Astrocyte of the spinal cord (primary cell): ENCODE measurements at places on chromosomes 2 and 18.

DNA sequence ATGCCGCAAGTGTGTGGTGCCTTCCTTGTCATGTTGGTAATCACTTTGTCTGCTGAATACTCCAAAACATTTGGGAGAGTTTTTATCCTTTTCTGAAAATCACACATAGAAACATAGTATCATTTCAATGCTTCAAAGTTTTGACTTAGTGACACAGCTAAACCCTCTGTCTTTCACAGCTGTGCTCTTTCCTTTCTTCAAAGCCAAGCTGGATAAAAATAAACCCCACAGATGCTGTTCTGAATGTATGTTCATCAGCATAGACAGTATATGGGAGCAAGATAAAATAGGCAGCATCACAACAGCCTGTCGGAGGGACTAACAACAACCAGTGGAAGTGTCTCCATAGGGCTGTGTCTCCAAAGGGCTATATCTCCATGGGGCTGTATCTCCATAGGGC is 331.3 kb upstream of the DCC start:
- no peak for DNase-seq

DNA sequence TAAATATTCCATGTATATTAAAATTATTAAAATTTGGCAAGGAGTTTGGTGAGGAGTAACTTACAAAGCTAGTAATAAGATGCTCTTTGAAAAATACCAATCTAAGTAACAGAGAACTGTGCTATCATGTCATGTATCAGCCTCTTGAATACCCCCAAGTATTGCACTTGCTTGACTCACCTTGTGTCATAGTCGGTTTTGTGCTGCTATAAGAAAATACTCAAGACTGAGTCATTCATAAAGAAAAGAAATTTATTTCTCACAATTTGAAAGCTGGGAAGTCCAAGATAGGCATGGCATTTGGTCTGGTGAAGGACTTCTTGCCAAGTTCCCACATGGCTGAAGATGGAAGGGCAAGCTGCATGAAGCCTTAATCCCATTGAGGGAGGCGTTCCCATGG is 179.2 kb downstream of the MEMO1 start:
- DNase-seq = no peak

DNA sequence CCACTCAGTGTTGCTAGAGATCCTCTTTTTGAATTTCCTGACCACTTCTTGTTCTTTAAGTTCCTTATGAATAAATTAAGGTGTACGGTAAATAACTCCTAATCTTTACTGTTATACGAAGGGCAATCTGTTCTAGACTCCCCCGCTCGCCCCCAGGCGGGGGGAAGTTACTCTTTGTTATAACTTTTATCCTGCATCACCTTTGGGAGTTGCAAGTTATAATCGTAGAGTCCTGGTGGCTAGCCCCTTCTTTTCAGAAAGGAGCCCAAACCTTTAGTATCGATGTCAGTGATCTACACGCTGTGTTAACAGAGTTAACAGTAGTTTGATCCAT is 652 bp downstream of the GCA start:
- no peak for DNase-seq

DNA sequence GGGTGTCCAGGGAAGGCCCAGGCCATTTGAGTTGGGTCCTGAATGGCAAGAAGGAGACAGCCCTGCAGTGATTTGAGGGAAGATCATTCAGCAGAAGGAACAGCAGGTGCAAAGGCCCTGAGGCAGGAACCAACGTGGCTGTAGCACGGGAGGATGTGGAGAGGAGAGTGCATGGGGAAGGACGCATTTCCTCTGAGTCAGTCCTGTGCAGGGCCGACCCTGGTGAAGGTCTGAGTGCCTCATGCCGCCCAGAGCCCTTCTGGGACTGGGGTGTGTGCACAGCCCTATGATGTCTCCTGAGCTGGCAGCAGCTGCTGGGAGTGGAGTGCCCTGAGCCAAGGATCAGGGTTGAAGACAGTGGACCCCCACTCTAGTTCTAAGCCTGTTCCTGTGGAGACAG is 17.9 kb upstream of the ARHGEF4 start:
- no peak for DNase-seq

DNA sequence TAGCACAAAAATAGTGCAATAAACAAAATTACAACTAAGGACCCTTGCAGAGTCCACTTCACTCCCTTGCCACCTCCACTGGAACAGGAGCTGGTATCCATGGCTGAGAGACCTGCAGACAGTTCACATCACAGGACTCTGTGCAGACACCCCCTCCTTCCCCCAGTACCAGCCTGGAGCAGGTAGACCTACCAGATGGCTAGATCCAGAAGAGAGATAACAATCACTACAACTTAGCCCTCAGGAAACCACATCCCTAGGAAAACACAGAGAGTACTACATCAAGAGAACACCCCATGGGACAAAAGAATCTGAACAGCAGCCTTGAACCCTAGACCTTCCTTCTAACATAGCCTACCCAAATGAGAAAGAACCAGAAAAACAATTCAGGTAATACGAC is 49.8 kb downstream of the FBXO15 start:
- no peak for DNase-seq

DNA sequence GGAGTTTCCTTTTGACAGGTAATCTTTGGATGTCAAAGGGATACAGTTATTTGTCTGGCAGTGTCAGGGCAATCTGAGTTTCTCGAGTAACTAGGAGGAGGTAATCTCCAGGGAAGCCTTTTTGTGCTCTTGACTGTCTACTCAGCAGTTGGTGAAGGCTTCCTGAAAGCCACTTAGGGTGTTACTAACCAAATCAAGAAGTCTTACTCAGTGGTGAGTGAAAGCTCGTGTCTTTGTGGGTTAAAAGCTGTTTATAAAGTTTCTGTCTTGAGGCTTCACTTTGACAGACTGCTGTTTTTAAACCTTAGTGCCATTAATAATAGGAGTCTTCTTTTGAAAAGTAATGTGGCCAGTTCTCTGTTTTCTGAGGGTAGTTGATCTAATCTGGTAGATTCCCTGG is 1.7 kb downstream of the THSD7B start:
- no peak for DNase-seq

DNA sequence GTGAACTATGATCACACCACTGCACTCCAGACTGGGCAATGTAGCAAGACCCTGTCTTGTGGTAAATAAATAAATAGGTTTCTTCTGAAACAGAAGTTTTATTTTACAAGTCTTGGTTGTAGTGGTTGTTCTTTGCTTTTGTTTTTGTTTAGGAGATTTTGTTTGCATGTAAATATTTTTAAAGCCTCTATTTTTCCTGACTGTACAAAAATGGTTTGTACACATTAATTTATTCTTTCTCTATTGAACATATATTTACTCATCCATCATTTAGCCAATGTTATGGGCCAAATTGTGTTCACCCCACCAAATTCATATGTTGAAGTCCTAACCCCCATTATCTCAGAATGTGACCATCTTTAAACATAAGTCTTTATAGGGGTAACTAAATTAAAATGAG is 580.1 kb downstream of the EPHA4 start:
- DNase-seq = no peak

GRCh38 chr2:132671151-132671835 is 1.3 kb upstream of the LYPD1 start:
- peak; percentile 97 for DNase-seq

DNA sequence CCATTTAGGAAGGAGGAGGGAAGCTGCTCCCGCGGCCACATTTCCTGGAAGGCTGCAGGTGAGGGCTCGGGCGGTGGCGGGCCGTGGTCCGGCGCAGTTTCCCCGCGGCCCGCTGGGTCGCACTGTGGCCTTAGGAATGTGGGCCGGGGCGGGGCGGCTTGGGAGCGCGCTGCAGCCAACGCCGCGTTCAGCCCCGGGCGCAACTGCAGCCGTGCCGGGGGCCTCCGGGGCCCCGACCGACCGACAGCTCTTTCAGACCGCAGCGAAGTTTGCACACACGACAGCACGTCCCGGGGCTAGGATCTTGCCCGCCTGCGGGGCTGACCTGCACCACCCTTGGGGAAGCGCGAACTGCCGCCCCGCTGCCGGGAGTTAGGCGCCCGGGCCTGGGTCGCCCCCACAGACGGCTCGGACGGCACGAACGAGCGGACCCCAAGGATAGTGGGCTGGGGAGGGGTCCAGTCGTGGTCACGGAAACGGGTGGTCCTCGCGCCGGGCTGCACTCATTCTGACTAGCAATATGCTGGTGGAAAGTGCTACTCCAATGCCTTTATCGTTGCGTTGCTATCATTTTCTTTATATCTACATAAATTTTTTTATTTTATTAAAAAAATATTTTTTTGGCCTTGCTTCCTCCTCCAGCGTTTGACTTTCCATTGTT is 69.9 kb upstream of the DLX2 start:
- DNase-seq = peak; percentile 45

DNA sequence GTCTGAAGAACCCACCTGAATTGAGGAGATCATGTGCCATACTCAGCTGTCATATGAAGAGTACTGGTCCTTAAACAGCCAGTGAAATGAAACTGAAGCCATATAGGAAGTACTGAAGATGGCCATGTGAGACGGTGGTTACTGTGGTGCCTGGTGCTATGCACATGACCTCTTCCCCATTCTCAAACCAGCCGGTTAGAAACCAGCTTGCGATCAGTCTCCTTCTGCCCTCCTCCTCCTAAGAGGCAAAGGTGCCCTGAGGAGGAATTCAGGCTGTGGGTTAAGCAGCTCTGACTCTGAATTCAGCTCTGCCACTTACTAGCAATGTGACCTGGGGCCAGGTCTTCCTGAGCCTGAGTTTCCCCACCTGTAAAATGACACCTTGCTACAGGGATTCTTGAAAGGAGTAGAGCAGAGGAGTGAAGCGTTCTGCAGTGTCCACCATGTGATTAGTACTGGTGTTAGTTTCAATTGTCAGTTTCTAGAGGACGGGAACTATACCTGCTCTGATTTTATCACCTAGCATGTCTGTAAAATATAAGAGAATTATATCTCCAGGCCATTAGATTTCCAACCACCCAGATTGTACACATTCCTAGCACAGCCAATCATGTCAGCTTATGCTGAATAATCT is 5.1 kb downstream of the FECH start:
- DNase-seq = no peak

GRCh38 chr2:41725901-41726300 is 321.9 kb upstream of the PKDCC start:
- DNase-seq = no peak

DNA sequence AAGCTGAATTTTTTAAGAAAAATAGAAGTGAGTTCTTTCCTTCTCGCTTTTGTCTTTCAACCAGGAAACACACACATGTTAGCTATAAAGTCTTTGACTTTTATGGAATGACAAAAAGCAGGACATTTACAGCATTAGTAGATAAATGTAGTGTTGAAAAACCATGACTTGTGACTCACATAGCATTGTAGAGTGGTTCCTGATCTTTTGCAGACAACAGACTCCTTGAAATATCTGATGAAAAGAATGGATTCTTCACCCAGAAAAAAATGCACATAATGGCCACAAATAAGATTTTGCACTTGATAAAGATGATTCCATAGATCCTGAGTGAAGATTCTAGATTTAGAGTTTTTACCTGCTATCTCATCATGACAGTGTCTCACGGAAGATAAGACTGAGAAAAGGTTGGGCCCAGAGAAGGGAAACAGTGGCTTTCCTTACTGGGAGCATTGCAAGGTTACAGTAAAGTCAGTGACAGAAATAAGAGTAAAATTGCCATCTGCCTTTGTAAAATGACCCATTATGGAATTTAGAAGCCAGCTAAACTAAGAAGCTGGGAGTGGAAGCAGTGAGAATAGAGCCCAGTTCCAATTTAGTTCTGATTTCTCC is 14.0 kb downstream of the SMARCAL1 start:
- no peak for DNase-seq

GRCh38 chr2:241034490-241035141 is 36.2 kb downstream of the SNED1 start:
- no peak for DNase-seq

DNA sequence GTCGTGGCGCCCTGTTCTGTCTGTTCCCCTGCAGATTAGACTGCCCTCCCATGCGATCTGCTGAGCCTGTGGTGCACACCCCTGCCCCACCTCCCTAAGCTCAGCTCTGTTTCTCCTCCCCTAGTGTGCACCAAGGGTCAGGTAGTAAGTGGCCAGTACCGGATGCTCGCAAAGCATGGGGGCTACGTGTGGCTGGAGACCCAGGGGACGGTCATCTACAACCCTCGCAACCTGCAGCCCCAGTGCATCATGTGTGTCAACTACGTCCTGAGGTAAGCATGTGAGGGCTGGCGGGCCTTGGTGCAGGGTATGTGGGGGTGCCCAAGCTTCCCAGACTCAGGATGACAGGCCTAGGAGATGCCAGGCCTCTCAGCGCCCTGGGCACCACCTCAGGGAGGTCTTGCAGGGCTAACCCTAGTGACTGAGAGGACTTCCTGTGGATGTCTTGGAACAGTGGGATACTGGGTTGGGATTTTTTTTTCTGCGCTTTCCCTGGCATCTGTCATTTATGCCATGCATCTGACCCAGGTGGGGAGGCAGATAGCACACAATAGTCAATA is 78.4 kb downstream of the EPAS1 start:
- no peak for DNase-seq

GRCh38 chr2:120983344-120983743 is 247.7 kb downstream of the GLI2 start:
- no peak for DNase-seq

DNA sequence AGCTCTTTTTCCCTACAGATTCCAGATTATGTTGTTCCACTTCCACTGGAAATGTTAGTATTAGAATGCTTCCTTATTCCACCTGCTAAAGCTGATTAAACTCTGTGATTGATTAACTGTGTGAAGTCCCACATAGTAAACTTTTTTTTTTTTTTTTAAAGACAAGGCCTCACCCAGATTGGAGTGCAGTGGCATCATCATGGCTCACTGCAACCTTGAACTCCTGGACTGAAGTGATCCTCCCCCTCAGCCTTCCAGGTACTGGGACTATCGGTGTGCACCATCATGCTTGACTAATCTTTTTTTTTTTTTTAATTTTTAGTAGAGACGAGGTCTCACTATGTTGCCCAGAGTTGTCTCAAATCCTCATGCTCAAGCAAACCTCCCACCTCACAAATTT is 108.5 kb upstream of the RBMS1 start:
- DNase-seq = no peak

DNA sequence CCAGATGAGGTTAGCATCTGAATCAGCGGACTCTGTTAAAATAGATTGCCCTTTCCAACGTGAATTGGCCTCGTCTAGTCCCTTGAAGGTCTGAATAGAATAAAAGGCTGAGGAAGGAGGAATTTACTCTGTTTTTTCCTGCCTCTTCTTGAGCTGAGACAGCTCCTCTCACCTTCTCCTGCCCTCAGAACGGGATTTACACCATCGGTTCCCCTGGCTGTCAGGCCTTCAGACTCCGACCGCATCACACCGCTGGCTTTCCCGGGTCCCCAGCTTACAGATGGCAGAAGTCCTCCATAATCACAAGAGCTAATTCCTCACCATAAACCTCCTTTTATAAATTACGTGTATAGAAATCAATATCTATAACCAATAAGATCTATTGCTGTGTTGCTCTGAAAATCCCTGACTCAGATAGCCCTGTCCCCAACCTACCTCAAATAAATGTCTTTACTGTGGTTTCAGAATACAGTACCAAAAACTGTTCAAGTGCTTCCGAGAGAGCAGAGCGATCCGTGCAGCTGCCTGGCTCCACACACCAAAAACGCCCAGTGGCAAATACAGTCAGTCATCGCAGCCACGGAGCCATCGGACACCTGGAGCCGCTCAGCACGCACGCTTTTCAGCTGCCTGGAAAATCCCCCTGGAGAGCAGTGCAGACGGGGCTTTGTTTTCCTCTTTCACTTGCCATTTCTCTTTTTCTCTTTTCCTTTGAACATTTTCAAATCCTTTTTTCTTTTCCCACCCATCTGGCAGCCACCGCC is 196.9 kb downstream of the NRP2 start:
- no peak for DNase-seq
